Stimulated activated CD4-positive, alpha-beta T cell treated with anti-CD3 and anti-CD28 coated beads, Interleukin-4, amount 100 ng/mL, for 24 hours (primary cell): ENCODE measurements at places on chromosomes 1 and 21.

- DNase-seq, result no peak
Observed at GRCh38 chr1:92065042-92065441, 10.2 kb downstream of the SETSIP start.

GRCh38 chr1:21822349-21822748 lies 10.3 kb downstream of the LDLRAD2 start:
- DNase-seq, result no peak

GRCh38 chr1:155070721-155071569 lies 7.4 kb downstream of the EFNA4 start:
- peak; percentile 78 for DNase-seq

DNA sequence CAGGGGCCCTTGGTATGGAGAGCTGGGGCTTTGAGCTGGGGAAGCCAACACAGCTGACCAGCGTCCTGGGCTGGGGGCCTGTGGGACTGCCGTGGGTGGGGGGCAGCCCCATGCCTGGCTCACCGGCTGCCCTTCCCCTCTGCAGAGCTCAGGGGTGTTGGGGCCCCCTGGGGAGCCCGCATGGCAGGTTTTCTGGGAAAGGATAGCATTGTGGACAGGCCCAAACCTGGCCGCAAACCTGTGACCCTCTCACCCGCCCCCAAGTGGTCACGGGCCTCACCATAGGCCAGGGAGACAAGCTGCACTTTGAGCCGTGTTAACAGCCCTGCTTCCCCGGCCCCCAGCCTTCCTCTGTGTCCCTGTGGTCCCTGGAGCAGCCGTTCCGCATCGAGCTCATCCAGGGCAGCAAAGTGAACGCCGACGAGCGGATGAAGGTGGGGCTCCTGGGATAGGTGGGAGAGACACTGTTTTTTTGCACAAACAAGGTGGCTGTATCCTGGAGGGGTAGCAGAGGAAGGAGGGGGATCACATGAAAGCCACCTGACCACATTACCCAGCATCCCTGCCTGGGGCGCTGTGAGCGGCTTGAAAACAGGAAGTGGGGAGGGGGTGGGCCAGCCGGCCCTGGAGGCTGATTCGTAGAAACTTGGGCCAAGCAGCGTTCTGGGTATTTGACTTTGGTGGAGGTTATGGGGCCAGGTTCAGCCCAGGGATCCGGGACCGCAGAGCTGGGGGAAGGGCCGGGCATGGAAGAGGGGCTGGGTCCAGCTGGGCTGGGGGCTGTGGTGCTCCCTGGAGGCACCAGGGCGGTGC lies 65.9 kb downstream of the PIK3CD start:
- DNase-seq, result peak; percentile 85

DNA sequence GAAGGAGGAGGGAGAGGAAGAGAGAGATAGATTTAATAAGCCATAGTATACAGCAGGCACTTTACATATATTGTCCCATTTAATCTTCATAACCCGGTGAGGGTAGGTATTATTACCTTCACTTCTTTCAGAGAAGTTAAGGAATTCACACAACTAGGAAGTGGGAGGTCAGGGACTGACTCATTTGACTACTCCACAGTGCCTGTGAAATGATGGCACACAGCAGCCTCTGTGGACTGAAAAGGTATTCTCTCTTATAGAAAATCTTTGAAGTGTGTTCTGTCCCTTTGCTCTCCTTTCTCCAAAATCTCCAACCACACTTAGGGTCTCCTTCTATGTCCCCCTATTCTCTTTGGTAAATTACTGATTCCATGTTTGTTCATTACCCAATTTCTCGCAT lies 23.9 kb downstream of the PALMD start:
- DNase-seq, result no peak

DNA sequence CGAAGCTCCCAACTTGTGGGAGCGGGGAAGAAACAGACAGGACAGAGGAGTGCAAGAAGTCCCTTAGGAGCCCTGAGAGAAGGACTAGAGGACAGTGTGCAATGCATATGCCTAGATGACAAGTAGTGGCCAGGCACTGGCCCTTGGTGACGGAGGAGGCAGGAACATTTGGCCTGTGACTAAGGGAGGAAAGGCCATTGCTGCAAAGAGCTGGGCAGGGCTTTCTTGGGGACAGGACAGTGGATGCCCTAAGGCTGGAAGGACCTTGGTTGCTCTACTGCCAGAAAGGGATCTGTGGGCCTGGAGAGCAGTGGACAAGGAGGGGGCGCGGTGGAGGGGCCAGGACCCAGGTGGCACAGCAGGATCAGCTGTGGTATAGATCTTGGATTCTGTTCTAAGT lies 481.3 kb downstream of the CAMTA1 start:
- DNase-seq, result no peak

GRCh38 chr1:17307329-17307728 lies 668 bp upstream of the PADI4 start:
- DNase-seq, result no peak

DNA sequence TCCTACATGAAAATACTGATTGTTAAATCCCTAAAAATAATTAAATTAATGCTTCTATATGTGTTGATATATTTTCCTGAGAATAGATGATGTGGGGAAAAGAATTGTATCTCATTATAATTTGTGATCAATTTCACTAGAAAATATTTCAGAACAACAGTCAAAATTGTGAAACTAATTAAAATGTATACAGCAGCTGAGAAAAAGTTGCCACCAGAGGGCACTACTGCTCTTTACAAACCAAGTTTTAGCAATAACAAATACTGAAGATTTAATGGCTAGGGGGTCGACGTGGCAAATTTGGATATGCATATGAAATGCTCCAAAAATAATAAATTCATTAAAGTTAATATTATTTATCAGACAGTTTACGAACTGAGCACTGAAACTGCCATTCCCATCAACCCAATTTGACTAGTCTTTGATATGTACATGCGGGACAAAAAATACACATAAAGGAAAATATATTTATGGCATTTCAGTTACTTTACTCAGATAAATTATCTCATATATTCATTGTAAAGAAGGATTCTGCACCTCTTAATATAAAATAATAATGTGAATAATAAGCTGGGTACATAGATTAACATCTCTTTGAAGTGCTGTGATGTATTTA lies 96.3 kb upstream of the TMPRSS15 start:
- peak; percentile 19 for DNase-seq

DNA sequence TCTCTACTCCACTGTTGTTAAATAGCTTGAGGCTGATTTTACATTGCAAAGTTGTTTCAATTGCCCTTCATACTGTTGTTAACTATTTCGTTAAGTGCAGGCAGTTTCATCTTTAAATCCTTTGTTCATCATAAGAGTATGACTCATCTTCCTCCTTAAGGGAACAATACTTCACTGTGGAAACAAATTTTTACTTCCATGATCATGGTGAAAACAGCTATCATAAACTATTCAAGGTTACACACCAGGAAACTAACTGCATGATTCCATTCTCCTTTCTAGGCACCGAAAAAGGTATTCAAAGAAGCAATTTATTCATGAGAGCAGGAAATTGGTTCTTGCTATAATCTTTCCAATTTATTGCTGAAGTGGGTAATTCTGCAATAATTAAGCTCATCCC lies 593.2 kb downstream of the LRRIQ3 start:
- DNase-seq, result no peak

DNA sequence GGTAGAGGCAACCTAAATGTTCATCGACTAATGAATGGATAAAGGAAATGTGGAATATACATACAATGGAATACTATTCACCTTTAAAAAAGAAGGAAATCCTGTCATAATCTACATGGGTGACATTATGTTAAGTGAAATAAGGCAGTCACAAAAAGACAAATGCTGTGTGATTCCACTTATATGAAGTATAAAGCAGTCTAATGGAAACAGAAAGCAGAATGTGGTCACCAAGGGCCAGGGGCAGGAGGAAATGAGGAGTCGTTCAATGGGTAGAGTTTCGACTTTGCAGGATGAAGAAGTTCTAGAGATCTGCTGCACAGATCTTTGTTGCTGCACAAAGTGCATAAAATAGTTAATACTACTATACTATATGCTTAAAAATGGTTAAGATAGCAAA lies 7.8 kb downstream of the DIPK1A start:
- DNase-seq, result peak; percentile 47

DNA sequence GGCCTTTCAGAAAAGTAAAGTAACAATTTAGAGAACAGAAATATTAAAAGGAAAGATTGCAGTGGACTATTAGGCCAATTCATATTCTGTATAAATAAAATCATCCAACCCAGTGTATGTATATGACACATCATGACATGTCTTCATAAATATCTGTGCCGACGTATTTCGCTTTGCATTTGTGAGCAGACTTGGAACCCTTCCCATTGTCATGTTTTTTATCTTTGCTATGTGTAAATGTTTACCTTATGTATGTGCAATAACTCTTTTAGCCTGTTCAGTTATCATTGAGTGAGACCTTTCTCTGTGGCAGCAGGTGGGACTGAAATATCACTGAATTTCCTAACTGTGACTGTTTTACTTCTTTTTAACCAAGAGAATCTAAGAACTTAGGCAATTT lies 58.0 kb upstream of the FAM3B start:
- no peak for DNase-seq

- DNase-seq, result no peak
Observed at GRCh38 chr1:229040630-229041358, 230.1 kb upstream of the RAB4A start.

DNA sequence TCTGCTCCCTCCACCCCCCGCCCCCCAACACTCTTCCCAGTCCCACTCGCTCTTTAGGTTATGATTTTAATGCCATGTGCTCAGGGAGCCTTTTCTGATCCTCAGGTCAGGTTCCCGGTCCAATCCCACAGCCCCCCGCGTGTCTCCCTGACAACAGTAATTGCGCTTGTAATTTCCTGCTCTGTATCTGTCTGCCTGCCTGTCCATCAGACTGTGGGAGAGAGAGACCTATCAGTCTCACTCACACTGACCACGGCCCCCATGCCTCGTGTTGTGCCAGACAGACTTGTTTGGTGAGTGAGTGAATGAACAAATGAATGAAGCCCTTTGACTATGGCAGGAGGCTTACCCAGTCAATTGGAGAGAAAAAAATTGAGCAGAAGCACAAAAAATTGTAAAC lies 50.8 kb upstream of the ECE1 start:
- DNase-seq, result no peak

GRCh38 chr1:237812061-237812460 lies 78.7 kb downstream of the ZP4 start:
- DNase-seq, result no peak

- no peak for DNase-seq
Observed at GRCh38 chr21:36710729-36711048, 11.8 kb downstream of the SIM2 start.

GRCh38 chr1:78996791-78997190 lies 9.7 kb downstream of the ADGRL4 start:
- DNase-seq, result no peak

DNA sequence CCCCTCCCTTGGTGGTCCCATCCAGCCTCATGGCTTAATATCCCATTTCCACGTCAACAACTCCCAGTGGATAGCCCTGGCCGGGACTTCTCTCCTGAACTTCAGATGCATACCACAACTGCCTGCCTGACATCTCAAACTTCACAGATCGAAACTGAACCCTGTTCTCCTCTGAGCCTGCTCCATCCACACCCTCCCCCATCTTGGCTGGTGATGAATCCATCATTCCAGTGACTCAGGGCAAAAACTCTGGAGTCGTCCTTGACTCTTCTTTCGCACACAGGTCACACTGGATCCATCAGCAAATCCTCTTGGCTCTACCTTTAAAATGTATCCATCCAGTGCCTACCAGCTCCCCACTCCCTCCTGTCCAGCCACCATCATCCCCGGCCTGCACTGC lies 3.9 kb downstream of the TAS1R2 start:
- no peak for DNase-seq

- no peak for DNase-seq
Observed at GRCh38 chr1:187121661-187122060, 292.9 kb downstream of the PLA2G4A start.

DNA sequence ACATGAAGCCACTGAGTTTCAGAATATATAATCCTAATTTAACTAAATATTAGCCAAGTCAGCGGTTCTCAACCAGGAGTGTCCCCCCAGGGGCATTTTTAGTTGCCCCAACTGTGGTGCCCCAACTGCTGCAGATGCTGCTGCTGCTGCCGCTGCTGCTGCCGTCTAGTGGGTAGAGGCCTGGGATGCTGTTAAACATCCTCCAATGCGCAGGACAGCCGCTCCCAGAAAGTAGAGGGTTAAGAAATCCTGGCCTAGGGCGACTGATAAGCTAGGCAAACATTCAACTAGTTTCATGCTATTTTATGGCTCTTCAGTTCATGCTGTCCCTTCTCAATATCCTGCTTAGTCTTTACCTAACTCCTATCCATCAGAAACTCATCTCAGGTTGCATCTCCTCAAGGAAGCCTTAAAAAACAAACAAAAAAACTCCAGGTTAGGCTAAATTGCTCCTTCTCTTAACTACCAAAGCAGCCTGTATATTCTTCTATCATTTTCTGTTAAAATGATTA lies 9.9 kb upstream of the DCAF6 start:
- no peak for DNase-seq

DNA sequence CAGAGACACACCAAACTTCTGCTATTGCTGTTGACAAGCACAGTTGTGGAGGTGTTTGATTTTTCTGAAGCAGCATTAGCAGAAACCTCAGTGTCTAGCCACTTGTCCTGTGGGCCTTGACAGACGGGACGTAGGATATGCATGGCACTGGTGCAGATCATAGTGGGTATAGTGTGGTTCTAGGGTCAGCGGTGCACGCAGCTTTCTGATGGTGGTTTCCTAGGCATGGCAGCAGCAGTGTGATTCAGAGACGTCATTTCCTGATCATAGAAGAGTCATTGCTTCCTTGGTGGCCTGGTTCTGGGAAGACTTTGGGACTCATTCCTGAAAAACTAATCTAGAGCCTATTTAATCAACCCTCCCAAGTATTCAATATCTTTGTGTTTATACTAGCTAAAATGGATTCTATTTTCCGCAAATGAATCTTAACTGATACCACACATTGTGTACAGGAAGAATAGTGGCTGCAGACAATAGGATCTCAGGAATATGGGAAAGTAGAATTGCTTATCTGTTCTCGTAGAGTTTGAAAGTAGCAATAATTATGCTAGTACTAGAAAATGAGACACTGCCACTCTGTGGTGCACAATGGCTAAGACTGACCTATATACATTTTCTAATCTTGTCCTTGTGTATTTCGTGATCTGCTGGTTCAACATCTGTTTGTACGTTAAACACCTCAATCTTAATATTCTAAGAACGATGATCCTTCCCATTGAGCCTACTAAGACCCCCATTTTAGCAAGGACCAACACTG lies 2.8 kb upstream of the USP1 start:
- no peak for DNase-seq

DNA sequence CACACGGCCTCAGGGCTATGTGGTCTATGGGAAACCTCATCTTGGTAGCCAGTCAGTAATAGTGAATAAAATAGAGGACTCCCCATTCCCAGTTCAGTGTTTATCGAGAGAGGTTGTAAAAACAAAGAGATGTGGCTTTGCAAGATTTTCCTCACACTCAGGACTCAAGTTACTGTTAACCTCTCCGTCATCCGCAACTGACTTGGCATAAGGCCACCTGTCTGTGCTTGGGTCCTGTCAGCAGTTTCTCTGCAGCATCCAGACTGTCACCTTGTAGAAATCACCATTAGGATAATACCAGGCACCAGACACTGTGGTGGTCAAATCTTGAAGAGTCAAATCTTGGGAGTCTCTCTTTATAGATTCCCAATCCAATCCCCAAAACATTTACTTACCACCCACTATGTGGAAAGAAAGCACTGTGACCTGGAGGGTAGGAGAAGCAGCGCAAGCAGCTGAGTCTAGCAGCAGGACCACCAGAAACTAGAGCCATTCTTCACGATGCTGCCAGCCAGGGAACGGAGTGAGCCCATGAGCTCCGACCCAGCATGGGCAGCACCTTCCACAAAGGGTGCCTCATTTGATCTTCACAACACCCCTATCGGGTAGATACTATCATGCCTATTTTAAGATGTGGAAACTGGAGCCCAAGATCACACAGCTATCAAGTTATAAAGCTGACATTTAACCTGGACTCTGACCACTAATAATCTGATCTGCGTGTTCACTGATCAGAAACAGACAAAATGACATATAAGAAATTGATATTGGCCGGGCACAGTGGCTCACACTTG lies 5.6 kb upstream of the GPR25 start:
- no peak for DNase-seq
